ENCODE measurements at places on chromosomes 6 and 20. TPM values are rescaled to one million over a fixed set of nuclear protein-coding genes. Genes with fewer than 3 reads are reported as not detected.

DNA sequence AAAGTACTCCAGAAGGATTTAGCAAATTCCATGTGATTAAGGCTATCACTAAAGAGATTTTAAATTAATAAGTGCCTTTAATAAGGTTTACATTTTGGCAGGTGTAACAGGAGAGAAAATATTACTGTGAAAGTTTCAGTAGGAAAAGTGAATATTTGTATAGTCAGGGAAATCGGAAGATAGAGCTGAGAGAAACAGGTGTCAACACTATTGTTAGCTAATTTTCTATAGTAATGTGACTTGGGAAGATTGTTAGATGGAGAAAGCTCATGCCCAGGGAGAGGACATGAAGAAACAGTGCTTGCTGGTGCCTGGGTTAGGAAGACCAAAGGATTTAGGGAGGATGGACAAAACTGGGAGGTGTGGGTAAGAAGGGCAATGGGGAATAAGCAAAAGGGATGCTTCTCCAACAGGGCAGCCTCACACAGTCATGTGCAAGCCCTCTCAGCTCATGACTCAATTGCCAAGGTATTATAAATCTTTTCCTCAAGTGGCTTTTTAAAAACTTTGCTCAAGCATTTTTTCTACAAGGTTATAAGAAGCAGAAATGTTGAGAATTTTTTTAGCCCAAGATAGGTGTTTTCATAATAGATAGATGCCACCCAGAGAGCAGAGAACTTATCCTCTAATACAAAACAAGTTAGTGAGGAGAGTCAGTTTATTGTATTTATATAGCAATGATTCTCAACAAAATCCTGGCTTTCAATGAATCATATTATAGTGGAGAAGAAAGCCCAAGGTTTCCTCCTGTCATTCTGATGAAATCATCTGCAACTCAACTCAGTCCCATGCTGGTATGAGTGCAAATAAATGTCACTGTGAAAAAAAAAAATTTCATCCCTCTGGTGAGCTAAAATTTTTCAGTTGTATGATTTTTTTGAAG, 325.2 kb upstream of the NT5E start:
- H3K4me3 ChIP-seq, result no peak overlapping the region
- H3K36me3 ChIP-seq, result no peaks in the 10 kb centered on the region
- H3K4me1 ChIP-seq, result no peaks in the 10 kb centered on the region
- DNase-seq, result no peak

Gene TSPO2
- total RNA-seq, result not detected

DNA sequence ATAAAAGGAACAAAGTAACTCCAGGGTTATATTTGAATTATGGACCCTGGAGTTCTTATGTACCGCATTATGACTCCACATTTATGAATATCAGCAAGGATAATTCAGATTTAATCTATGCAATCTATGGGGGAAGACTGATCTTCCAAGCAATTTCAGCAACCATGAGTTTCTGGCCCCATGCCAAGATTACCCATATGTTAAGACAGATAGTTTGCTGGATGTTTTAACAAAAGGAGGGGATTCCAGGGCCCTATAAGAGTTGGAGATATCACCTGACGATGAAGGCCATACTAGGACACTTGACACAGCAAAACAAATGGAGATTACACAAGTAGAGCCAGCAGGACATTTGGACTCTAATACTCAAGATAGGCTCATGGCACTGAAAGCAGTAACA, 45.9 kb upstream of the PLN start:
- peaks cover 12% of the 10 kb centered on the region for H3K36me3 ChIP-seq
- no peak overlapping the region for H3K27ac ChIP-seq
- no peaks in the 10 kb centered on the region for H3K27me3 ChIP-seq
- no peak for DNase-seq
- H3K4me1 ChIP-seq, result peaks cover 11% of the 10 kb centered on the region
- H3K4me3 ChIP-seq, result no peak overlapping the region

Gene BMP6
- total RNA-seq, result not detected

DNA sequence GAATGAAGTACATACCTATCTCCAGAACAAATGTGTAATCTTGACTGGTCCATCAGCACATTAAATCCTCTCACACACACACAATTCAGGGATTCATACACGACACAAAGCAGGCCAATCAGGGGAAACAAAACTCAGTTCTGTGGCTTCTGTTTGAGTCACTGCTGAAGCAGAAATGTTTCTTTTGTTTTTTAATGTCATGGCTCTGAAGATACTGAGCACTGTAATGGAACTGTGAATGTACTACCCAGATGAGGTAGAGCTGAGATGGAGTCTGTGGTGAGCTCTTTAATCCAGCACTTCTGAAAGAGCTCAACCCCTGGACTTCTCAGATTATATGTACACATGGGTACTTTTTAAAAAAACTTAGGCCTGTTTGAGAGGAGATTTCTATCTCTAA, 116.4 kb downstream of the THEMIS start:
- DNase-seq, result no peak
- no peaks in the 10 kb centered on the region for H3K36me3 ChIP-seq
- no peak overlapping the region for H3K27ac ChIP-seq
- no peaks in the 10 kb centered on the region for H3K27me3 ChIP-seq
- no peak overlapping the region for H3K4me3 ChIP-seq

Measured in natural killer cell treated with Interleukin-12 subunit alpha and Interleukin-12 subunit beta and Interleukin-15 and Interleukin-18, amount 100 ng/mL, for 72 hours (primary cell).